ENCODE measurements at places on chromosomes 7 and 10.

DNA sequence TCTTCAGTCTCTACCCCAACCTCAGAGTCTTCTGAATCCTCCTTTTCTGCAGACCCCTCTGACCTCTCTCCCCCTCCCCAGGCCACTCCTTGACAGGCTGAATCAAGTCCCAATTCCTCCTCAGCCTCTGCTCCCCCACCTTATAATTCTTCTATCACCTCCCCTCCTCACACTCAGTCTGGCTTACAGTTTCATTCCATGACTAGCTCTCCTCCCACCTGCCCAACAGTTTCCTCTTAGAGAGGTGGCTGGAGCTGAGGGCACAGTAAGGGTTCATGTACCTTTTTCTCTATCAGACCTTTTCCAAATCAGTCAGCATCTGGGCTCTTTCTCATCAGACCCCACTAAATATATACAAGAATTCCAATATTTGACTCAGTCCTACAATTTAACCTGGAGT, 14.6 kb upstream of the LRRC61 start:
- DNase-seq, result no peak

GRCh38 chr7:50783801-50784507, 1.3 kb upstream of the GRB10 start:
- no peak for DNase-seq

DNA sequence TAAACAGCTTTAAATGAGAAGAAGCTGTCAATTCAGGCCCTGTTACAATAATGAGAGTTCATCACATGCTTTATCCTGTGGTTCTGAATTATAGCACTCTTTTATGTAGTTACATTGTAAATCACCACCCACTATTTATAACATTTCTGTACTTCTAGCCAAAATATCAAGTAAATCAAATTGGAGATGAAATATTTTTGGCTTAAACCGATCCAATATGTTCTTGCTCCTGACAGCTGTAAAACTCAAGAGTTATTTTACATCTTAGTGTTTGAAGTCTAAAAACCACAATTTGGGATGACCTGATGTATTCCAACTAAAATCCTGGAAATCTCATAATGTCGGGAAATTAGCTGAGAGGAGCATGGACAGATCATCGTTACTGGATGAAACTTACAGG, 371.2 kb upstream of the LRRN3 start:
- peak; percentile 61 for DNase-seq

GRCh38 chr10:71135236-71135635, 77.1 kb upstream of the UNC5B start:
- no peak for DNase-seq

DNA sequence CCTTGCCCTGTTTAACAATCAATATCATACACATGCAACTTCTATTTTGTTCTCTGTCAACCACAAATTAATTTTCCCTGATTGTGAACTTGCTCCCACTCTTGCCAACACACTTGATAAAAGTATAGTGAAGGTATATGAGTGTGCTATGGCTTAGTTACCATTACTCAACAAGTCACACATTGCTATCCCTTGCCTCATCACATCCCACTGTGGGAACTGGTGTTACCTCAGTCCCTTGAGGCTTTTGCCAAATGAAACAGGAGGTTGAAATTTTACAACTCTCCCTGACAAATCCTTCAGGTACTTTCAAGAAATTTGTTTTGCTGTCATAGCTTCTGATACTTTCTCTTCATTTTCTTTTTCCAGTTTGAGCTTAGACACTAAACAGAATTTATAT, 472.5 kb upstream of the SEMA3D start:
- no peak for DNase-seq

DNA sequence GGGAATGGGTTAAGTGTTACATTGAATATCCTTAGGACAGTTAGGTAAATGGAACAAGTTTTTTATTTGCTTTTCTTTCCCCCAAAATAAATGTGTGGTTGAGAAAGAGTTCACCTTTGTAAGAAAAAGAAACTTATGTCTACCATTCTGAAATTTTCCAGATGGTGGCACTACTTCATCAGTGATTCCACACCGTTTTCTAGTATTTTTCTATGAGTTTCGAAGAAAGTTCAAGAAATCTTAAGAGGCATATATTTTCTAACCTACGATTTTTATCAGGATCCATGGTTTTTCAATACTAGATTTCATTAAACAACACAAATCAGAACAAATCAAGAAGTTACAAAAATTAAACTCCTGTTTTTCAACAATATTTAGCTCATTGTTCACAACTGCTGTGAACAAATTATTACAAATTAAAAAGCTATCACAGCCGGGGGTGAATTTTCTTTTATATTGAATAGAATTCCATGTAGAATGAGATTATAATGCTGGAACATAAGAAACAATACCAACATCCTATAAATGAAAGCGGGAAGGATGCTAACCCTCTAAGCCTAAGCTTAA, 163.1 kb upstream of the NPVF start:
- DNase-seq, result peak; percentile 39

DNA sequence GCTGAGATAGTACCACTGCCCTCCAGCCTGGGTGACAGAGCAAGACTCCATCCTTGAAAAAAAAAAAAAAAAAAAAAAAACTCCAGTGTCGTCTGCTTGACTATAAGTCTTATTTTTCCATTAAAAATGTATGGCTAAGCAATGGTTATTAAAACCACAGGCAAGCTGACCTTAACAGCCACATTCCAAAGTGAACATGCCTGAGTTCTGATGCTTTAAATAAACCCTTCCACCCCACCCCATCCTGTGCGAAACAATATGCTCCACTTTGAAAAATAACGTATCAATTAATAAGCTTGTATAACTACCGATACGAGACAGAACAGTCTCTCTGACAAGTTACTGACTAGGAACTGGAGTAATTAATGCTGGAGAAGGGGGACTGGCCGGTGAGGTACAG, 63.7 kb downstream of the LARP4B start:
- no peak for DNase-seq

GRCh38 chr10:24214762-24215161, 5.8 kb downstream of the KIAA1217 start:
- no peak for DNase-seq

- DNase-seq, result no peak
These were observed 72.1 kb upstream of the INHBA start for GRCh38 chr7:41774966-41775365.

- DNase-seq, result no peak
These were observed 164.4 kb downstream of the SH2D4B start for GRCh38 chr10:80702143-80702542.

DNA sequence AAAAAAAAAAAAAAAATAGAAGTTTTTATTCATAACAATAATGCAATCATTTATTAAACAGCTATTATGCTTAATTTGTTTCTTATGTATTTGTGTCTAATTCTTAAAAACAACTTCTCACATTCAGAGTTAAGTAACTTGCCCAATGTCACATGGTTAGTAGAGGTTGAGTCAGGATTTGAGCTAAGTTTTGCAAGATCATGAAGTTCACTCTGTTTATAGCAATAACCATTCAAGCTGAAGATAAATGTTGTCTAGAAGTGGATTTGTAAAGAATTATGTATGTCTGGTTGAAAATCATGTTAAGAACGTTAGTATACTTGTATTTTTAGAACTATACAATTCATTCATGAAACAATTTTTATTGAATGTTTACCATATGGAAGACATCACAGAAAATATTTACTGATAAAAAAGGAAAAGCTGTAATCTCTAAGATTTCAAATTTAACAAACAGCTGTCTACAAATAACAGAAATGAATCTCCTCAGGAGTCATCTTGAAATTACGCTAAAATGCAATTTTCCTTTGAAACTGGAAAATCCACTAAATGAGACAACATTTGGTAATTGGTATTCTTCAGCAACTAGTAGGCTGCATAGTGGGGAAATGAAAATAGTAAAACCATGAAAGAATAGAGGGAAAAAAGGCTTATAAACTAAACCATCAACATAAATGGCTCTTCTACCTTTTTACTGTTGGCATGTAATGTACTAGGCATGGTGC, 70.5 kb upstream of the AHR start:
- no peak for DNase-seq

DNA sequence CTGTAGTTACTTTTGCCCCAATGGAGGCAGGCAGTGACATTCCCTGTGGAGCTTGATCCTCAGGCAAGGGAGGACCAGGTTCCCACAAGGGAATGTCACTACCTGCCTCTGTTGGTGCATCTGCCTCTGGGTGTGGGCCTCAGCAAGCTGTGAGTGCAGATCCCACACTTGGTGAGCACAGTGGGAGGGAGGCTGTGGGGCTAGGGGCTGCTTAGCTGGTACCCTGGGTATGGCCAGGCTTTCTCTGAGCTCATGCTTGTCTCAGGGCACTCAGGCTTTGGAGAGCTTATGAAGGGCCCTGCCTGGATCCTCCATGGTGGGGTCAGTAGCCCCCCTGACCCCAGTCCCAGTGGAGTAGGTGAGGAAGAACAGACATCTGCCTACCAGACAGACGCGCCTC, 16.2 kb upstream of the ZNF488 start:
- no peak for DNase-seq

DNA sequence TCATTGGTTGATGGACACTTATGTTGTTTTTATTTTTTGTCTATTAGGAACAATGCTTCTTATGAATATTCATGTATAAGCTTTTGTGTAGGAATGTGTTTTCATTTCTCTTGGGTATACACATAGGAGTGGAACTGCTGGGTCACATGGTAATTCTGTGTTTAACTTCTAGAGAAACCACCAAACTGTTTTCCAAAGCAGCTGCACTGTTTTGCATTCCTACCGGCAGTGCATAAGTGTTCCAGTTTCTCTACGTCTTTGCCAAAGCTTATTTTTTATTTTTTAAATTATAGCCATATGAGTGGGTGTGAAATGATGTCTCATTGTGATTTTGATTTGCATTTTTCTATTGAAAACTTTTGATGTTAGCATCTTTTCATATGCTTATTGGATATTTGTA, 51.3 kb downstream of the ADK start:
- no peak for DNase-seq

GRCh38 chr10:102661658-102662028, 17.4 kb downstream of the TRIM8 start:
- no peak for DNase-seq

GRCh38 chr7:33534833-33535232, 370.5 kb upstream of the BMPER start:
- no peak for DNase-seq

DNA sequence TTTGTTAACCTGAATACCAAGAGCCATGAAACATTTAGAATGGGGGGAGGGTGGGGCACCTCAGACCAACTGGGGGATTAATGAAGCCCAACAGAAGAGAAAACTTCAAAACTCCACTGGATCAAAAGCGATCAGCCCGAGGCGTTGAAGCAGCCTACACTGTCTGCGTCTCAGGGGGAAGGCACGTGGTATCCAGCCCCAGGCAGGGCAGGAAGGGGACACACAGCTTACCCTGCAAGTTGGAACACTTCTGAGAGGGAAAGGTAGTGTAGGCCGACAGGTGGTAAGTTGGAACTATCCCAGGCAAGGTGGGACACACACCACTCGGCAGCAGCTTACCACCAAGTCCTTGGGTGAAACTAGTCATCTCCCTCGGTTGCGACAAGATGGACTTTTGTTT, 102.9 kb downstream of the TAX1BP1 start:
- no peak for DNase-seq

- DNase-seq, result no peak
These were observed 161.9 kb upstream of the PRR15 start for GRCh38 chr7:29401769-29402168.

DNA sequence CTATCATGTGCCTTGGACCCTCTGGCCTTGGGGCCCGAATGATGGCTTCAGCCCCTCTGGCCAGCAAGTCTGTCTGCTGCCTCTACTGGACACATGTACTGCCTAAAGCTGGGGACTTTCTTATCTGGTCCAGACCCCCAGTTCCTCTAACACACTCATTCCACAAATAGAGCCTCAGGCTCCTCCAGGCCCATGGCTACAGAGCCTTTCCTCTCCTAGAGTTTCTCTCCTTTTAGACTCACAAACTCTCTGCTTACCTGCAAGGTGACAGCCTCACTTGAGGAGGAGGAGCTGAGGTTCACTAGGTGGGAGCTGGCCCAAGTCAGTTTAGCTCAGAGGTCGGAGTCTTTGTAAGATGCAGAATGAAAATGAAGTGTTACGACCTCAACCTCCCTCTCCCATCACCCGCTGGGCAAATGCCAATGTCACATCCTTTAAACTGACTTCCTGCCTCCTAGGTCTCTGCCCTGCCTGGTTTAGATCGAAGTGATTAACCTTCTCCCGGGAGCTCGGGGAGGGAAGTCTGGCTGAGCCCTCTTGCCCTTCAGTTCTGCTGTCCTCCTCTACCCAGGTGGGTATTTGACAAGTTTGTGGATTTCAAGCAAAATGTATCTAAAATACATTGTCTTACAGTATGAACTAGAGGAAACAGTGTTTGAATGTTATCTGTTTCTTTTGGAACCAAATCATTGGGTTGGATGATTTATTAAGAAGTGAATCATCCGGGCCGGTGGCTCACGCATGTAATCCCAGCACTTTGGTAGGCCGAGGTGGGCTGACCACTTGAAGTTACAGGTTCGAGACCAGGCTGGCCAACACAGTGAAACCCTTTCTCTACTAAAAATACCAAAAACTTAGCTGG, 71.9 kb upstream of the TNS3 start:
- DNase-seq, result no peak

- DNase-seq, result no peak
These were observed 16.9 kb upstream of the PALD1 start for GRCh38 chr10:70461397-70462348.

DNA sequence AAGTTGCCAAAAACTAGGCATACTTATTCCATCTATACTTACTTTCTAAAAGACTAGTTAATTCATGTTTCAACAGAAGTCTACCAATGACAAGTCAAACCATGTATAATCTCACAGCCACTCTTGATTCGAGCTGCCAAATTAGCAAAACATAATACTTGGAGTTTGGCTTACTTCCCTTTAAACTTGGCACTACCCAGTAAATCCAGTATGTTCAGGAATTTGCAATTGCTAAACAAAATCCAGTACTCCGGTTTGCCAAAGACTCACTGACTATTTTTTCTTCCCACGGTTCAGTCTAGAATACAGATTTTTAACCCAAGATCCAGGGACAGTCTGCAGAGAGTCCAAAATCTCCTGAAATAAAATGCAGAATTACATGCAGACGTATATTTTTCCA, 4.6 kb downstream of the OAT start:
- DNase-seq, result no peak

DNA sequence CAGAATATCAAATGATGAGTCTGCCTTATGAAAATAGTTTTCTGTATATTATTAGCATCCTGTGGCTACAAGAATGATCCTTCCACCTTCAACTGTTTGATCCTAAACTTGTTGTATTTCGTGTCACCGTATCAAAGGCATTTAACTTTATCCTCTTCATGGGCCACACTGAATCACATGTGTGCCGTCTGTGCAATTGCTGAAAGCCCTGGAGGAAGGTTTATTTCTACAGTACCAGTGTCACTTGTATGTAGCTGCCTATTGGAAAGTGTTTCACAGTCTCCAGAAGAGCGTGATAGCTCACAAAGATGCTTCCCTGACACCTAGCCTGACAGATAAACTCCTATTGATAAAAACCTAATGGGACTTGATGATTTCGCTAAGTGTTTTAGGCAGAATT, 94.5 kb downstream of the ITGA8 start:
- DNase-seq, result no peak

GRCh38 chr10:44132361-44133289, 252.3 kb downstream of the CXCL12 start:
- DNase-seq, result no peak
